Spleen (tissue), 13 donors: ENCODE measurements at places on chromosomes 2 and 18.

DNA sequence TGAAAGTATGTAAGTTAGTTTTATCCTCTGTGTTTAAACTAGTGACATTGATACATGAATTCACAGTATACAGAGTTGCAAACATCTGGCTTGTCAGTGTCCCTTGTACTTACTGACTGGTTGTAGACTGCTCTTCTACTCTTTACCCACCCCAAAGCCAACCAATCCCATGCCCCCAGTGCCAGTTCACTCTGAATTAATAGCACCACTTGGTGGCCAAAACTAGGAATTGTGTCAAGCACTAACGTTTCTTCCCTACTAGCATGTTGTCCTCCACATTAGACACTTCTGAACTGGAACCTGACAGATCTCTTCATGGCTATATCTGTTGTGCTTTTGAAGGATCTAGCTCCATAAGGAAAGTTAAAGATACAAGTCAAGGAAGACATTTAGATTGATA lies 27.2 kb upstream of the OTX1 start:
- peaks cover 22% of the 10 kb centered on the region for H3K36me3 ChIP-seq

- no peak overlapping the region for H3K4me3 ChIP-seq
- no peaks in the 10 kb centered on the region for H3K36me3 ChIP-seq
- no peaks in the 10 kb centered on the region for H3K27me3 ChIP-seq
- no peaks in the 10 kb centered on the region for H3K4me1 ChIP-seq
Observed at GRCh38 chr18:13241893-13242175, 23.3 kb downstream of the LDLRAD4 start.

DNA sequence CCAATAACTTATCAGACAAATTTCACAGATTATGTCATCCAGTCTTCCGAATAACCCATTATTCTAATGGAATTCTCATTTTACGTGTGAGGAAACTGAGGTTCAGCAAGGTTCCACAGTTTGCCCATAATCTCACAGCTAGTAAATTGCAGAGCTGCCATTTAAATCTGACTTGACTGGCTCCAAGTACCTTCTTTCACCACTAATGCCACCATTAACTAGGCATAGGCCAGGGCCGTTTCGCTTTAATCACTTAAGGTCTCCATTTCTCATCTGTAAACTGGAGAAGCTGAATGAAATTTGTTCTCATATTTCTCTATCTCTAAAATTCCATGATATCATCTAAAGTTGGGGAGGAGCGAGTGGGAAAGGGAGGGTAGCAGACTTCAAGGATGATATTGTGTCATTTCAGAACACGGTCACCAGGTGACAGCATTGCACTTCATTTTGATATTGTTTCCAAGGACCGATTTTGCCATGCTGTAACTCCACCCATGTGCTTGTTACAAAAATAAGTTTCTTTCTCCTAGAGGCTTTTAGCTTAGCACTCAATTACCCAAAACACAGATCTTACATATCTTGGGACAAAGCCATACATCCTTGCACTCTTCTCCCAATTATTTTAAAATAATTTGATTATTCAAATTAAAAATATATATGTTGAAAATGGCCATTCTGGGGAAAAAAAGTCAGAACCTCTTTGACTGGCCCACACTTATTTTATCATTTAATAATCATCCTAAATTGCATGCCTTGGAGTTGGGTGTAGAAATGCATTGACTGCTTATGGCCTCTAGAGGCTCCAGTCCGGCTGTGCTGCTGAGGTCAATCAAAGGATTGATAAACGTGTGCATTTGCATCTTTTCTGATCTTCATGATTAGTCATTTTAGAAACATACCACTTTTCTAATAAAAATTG lies 123.8 kb downstream of the AKAIN1 start:
- H3K4me1 ChIP-seq = no peaks in the 10 kb centered on the region
- DNase-seq = no peak
- H3K27me3 ChIP-seq = no peaks in the 10 kb centered on the region

GRCh38 chr2:30272761-30273573 lies 41.6 kb downstream of the LBH start:
- H3K4me1 ChIP-seq = peaks cover 45% of the 10 kb centered on the region
- no peak overlapping the region for H3K27ac ChIP-seq
- no peaks in the 10 kb centered on the region for H3K36me3 ChIP-seq
- no peak overlapping the region for H3K4me3 ChIP-seq

DNA sequence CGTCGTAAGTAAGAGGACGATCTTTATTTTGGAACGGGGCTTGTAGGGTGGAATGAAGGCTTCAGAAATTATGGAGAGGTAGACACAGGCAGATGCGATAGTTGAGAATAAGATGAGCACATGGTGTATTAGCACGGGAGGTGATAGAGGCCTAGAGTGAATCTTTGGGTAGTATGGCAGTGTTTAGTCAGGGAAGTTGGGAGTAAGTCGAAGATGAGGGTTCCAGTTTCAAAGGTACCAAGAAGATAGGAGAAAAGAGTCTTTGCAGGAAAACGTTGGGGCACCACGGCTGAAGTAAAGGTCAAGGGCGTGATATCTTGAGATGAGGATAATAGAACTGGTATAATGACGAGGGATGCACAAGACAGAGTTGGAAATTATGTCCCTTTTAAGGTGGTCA lies 654 bp downstream of the PIK3C3 start:
- H3K36me3 ChIP-seq = peaks cover 35% of the 10 kb centered on the region
- H3K4me1 ChIP-seq = peaks cover 40% of the 10 kb centered on the region
- H3K27ac ChIP-seq = peak overlapping the region; percentile 79
- H3K4me3 ChIP-seq = peak overlapping the region; percentile 87
- H3K27me3 ChIP-seq = no peaks in the 10 kb centered on the region

DNA sequence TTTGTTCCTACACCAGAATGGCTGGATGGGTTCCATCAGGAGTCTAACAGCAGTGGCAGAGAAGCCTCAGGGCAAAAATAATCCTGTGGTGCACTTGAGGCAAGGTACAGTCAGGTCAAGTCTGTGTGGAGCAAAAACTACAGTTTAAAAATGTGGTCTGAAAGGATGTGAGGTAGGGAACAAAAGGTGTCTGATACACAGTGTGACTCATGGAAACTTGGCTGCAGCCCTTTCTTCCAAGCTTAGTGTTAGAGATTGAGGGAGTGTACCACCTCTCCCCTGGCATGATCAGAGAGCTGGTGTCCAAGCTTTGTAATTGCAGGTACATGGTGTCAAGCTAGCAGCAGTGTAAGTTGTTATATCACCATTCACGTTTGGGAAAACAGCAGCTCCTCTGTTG lies 8.9 kb downstream of the ANKAR start:
- no peaks in the 10 kb centered on the region for H3K27me3 ChIP-seq
- H3K27ac ChIP-seq = no peak overlapping the region
- no peaks in the 10 kb centered on the region for H3K4me1 ChIP-seq

DNA sequence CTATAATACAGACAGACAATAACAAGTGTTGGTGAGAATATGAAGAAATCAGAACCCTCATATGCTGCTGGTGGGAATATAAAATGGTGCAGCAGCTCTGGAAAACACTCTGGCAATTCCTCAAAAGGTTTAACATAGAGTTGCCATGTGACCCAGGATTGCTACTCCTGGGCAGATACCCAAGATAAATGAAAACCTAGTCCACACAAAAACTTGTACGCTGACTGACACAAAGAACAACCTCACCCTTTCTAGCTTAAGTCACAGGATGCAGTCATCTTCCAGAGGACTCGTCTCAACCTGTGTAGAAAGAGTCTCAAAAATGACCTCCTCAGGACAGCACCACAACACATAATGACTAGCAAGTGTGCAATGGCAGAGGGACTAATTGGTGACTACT lies 71.6 kb upstream of the ACAA2 start:
- no peaks in the 10 kb centered on the region for H3K4me1 ChIP-seq
- no peak overlapping the region for H3K4me3 ChIP-seq
- no peak overlapping the region for H3K27ac ChIP-seq
- H3K27me3 ChIP-seq = peaks cover 4% of the 10 kb centered on the region
- no peak for DNase-seq

- peaks cover 3% of the 10 kb centered on the region for H3K4me1 ChIP-seq
- no peak overlapping the region for H3K27ac ChIP-seq
- H3K27me3 ChIP-seq = no peaks in the 10 kb centered on the region
- H3K36me3 ChIP-seq = peaks cover 11% of the 10 kb centered on the region
Observed at GRCh38 chr2:73083886-73084800, 12.6 kb upstream of the SFXN5 start.

DNA sequence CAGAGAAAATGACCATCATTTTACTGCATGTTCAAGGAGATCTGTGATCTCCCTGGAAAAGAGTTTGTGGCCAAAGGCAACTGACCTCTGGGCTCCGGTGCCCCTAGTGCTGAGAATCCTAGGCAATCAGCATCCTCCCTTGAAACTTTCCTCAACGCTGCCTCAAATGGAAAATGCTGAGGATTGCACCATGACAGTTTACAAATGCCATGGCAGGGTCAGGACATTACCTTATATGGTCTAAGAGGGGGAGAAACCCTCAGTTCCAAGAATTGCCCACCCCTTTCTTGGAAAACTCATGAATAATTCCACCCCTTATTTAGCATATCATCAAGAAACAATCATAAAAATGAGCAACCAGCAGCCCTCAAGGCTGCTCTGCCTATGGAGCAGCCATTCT lies 48.3 kb downstream of the ALPK2 start:
- no peak overlapping the region for H3K4me3 ChIP-seq
- H3K36me3 ChIP-seq = no peaks in the 10 kb centered on the region
- H3K4me1 ChIP-seq = no peaks in the 10 kb centered on the region
- no peak overlapping the region for H3K27ac ChIP-seq
- no peaks in the 10 kb centered on the region for H3K27me3 ChIP-seq
- no peak for DNase-seq

DNA sequence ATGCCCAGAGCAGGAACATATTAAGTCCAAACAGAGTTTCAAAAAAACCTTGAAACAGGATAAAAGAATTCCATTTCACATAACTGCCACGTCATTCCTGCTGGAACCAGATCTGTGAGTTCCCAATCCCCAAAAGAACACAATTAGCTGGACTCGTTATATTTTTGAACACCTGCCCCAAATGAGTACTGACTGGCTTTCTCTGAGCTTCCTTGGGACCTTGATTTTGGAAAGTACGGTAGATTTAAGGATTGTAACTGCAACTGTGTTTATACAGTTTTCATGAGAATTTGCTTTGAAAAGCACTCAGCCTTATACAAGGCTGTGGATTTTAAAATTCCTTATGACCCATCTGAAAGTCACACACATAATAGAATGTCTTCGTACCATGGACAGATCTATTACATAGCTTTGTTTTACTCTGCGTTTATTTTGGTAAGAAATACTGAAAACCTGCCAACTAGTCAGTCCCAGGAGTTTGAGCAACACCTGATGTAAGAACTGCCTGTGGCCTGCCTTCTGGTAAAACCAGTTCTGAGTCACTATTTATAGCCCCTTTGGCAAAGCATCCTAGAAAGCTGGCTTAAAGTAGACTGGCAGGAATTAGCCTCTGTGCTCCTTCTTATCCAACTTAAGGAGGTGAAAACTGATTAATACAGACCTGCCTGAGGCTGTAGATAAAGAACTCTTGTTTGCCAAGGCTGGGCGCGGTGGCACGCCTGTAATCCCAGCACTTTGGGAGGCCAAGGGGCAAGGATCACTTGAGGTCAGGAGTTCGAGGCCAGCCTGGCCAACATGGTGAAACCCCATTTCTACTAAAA lies 48.1 kb downstream of the MERTK start:
- H3K4me1 ChIP-seq = no peaks in the 10 kb centered on the region
- peaks cover 20% of the 10 kb centered on the region for H3K36me3 ChIP-seq
- H3K4me3 ChIP-seq = no peak overlapping the region

DNA sequence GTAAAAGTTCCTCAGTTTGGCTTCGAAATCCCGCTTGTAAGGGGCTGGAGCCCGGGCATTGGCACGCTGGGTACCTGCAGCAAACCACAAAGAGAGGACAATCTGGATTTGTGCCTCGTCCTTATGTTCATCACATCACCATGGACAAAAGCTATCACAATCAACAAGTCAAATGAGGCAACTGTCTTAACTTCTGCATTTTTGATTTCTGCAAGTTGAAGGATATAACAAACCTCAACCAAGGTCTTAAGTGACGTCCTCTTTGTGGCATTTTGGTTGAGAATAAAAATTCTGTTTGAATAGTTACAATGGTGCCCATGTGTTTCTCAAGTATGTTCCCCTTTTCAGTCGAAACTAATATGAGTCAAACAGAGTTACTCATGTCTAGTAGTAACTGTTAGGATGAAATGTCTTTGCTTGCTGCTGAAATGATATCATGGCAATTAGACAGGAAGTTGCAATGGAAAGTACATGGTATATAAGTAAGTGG lies 70.8 kb upstream of the STK17B start:
- no peaks in the 10 kb centered on the region for H3K36me3 ChIP-seq
- H3K4me1 ChIP-seq = peaks cover 64% of the 10 kb centered on the region
- no peaks in the 10 kb centered on the region for H3K27me3 ChIP-seq
- peak overlapping the region; percentile 93 for H3K27ac ChIP-seq
- H3K4me3 ChIP-seq = no peak overlapping the region
- peak; percentile 80 for DNase-seq

DNA sequence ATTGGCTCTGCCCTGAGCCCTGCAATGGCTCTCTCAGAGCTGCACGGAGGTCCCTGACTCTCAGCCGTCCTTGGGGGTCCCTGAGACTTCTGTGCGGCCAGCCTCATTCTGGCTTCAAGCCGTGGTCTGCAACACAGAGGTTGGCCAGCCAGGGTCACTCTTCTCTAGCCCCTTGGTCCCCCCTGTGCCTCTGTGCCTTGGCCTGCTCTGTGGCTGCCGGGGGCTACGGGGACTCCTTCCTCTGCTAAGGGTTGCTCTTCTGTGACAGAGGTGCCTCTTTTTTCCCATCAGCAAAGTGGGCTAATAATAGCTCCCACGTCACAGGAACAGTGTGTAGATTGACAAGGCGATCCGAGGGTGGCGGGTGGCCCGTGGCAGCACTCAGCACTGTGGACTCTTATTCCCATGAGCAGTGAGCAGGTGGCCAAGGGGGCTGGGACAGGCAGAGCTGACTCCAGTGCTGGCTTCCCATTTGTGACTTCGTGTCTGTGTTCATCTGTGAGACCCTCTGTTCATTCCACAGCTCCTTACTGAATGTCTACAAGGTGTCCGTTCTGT lies 19.4 kb downstream of the INHBB start:
- H3K4me1 ChIP-seq = no peaks in the 10 kb centered on the region
- no peaks in the 10 kb centered on the region for H3K27me3 ChIP-seq
- H3K4me3 ChIP-seq = no peak overlapping the region
- H3K27ac ChIP-seq = no peak overlapping the region
- no peak for DNase-seq

- H3K27ac ChIP-seq = no peak overlapping the region
- H3K4me3 ChIP-seq = no peak overlapping the region
- no peaks in the 10 kb centered on the region for H3K4me1 ChIP-seq
- DNase-seq = no peak
Observed at GRCh38 chr2:188571543-188572303, 280.0 kb downstream of the GULP1 start.

DNA sequence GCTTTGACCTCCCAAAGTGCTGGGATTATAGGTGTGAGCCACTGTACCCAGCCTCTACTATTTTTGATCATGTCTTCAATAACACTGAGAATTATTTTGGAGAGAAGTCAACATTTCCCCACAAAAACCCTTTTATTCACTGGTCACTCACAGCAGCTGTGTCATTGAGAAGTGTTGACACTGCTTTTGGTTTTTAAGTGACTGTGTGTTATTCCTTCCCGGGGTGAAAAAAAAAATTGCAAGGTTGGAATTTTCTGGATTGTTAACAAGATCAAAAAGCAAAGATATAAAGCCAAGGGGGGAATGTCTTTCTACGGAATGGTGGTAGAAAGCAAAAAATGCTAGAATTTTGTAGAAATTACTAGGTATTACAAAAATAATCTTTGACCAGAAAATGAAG lies 61.5 kb downstream of the TANC1 start:
- no peaks in the 10 kb centered on the region for H3K27me3 ChIP-seq
- H3K27ac ChIP-seq = peak overlapping the region; percentile 58
- no peak for DNase-seq
- H3K4me1 ChIP-seq = peaks cover 29% of the 10 kb centered on the region

GRCh38 chr2:157327200-157327599 lies 1.6 kb upstream of the ERMN start:
- H3K27me3 ChIP-seq = no peaks in the 10 kb centered on the region
- H3K27ac ChIP-seq = no peak overlapping the region
- H3K36me3 ChIP-seq = no peaks in the 10 kb centered on the region
- H3K4me1 ChIP-seq = peaks cover 18% of the 10 kb centered on the region
- DNase-seq = no peak
